Fibroblast of skin of right biceps (primary cell): ENCODE measurements at places on chromosomes 7 and 10.
A peak's percentile ranks its signal among the peaks of the same experiment; 100 is the strongest.

DNA sequence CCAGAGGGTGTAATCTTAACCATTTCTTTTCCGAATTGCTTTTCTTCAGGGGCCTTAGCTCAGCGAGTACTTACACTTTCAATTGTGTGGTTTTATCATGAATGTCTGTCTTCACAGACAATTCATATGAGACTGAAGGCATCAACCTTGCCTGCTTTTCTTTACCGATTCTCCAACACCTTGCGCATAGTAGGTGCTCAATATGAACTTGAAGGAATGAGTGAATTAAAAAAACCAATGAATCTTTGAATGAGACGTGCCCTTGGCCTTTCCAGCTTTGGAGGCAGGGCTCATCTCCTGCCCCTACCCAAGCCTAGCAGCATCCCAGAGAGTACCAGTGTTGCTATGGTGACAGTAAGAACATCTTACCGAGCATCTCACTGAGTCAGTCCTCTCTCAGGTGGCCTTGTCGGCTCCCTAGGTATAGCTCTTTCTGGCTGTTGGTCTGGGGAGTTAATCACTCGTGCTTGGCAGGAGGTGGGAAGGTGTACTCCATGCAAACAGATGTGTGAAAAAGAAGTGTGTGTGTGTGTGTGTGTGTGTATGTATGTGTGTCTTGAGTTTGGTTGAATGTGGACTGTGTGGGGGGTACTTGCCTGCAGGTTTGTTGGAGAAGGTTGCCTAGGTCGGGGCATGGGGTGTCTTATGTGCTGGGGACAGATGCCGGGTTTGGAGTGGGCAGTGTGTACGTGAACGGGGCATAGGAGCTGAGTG lies 107.7 kb downstream of the C10orf105 start:
- DNase-seq = no peak

DNA sequence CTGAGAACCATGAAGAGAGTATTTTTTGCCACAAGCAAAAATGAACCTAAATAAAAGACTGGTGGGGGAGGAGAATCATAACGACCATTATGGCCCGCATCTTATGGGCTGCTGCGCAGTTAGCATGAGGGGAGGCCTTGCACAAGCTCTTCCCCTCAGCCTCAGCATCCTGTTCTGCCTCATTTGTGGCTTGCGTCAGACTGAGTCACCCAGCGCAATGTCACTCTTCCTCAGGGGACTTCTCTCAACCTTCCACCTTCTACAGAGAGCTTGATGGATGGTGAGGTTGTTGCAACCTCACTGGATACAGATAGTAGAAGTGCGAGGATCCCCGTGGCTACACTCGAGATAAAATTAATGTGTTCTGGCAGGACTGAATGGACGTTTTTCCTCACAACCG lies 16.8 kb upstream of the GPR15LG start:
- DNase-seq = peak; percentile 4

GRCh38 chr10:200405-200804 lies 65.2 kb downstream of the ZMYND11 start:
- peak; percentile 40 for DNase-seq

- peak; percentile 73 for DNase-seq
These were observed 124.6 kb upstream of the RSU1 start for GRCh38 chr10:16941870-16942269.

DNA sequence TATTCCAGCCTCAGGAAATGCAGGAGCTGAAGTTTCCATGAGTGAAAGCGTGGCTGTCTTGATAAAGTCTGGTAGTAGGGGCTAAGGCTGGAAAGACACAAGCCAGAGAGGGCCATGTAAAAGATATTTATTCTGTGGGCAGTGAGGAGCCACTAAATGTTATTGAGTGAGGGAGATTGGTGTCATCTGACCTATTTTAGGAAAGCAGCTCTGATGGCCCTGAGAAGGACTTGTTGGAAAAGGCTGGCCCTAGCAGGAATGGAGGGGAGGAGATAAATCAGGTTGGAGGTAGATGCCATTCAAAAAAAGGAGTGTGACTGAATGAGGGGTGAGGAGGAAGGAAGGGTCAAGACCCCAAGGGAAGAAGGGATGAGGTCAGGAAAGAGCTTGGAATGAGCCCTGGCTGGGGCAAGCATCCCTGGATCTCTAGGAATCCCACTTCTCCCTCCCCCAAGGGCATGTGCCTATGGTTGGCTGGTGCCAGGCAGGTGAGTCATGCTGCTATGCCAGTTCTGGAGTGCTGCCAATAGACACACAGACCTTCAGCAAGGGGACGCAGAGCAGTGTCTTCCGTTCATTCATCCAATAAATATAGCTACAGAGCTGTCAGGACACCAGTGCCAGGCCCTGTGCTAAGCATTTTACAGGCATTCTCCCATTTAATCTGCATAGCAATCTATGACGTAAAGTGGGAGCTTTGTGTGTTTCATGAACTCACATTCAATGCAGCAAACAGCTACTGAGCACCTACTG lies 2.0 kb downstream of the ANKRD2 start:
- peak; percentile 72 for DNase-seq

- peak; percentile 25 for DNase-seq
These were observed 29.8 kb downstream of the GPRIN2 start for GRCh38 chr10:46526682-46527038.

DNA sequence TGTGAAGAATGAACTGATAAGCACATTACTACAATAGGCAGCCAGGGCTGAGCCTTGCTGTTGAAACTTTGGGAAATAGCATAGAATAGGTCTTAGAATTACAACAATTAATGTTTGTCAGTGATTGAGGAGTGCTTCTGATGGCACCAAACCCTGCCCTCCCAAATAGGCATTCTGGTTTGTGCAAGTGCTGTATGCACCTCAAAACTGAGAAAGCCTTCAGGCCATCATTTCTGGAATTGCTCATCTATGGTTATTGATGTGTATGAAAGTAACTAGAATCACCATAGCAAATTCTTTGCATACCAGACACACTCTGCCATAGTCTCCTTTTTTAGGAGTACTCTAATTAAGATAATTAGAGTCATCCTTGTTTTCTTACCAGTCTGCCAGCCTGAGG lies 585.0 kb upstream of the MBL2 start:
- peak; percentile 2 for DNase-seq

GRCh38 chr10:11541296-11541695 lies 70.2 kb downstream of the USP6NL start:
- no peak for DNase-seq
